ENCODE measurements at places on chromosomes 7 and 10.

DNA sequence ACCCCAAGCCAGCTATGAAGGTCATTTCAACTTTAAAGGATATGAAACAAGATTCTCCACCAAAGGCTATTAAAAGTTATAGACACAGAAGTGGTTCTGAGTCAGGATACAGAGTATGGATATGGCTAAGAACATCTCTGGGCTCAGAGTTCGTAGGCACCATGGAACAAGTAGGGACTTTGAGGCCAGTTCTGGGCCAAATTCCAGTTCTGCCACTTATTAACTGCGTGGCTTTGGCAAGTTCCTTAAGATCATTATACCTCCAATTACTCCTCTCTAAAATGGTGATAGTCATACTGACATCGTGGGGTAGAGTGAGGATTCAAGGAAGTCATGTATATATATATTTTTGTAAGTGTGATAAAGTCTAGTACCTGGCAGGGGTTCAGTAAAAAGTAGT lies 105.8 kb upstream of the NFE2L3 start:
- DNase-seq = no peak

DNA sequence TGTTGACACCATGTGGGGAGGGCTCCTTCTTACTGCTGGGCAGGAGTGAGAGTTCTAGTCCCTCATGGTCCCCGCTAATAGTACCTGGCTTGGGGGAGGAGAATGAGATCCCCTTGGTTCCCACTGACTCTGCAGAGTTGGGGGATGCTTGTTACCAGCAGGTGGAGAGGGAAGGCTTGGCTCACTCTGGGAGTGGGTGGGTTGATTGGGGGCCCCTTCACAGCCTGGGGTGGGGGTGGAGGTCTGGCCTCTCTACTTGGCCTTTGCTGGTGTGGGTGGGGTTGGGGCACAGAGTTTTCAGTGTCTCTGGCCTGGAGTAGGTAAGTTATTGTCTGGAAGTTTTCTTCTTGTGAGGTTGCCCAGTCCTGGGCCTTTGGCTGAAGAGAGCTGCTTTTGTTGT lies 31.9 kb downstream of the ADCY1 start:
- no peak for DNase-seq

GRCh38 chr7:30134611-30135300 lies at the start of gene MTURN:
Gene MTURN, plus strand, starts transcription at chr7:30134986. Its CDS starts 151 bp downstream, at chr7:30135137.
- DNase-seq = no peak

DNA sequence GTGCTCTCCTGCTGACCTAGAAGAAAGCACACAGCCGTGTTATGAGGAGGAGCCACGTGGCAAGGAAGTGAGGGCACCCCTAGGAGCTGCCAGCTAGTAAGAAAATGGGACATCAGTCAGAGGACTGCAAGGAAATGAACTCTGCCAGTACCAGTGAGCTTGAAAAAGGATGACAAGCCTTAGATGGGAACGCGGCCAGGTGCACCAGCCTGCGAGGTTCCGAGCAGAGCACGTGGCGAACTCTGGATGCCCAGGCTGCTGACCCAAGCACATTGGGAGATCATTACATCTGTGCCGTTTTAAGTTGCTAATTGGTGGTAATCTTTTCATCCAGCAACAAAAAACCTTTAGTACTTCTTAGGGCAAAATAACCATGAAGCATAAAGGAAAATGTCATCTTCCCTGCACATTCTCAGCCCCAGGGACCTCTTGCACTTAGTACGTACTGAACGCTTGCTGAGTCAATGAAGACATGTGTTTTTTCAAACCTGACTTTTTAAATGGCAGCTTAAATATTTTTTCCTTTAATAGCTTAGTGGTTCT lies 69.4 kb downstream of the AMZ1 start:
- DNase-seq = no peak

- no peak for DNase-seq
Measured at GRCh38 chr7:25359471-25360059, 131.3 kb upstream of the NPVF start.

DNA sequence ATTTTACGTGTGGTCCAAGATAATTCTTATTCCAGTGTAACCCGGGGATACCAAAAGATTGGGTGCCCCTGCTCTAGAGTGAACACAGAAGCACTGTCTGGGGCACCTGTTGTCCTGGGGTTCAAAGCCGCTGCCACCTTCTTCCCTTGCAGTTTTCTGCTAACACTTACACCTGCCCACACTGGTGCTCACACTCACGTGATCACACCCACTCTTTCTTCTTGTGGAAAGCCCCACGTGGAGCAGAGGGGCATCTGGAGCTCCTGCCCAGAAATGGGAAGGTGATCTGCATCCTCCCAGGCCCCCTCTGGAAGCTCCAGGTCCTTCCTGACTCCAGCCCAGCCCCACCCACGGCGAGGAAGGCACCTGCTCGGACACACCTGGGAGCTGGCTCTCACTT lies 42.9 kb downstream of the PTPRN2 start:
- no peak for DNase-seq

GRCh38 chr7:88452646-88453045 lies 146.0 kb upstream of the STEAP4 start:
- DNase-seq = no peak

- DNase-seq = no peak
Measured at GRCh38 chr7:2358968-2359527, 4.4 kb downstream of the EIF3B start.

DNA sequence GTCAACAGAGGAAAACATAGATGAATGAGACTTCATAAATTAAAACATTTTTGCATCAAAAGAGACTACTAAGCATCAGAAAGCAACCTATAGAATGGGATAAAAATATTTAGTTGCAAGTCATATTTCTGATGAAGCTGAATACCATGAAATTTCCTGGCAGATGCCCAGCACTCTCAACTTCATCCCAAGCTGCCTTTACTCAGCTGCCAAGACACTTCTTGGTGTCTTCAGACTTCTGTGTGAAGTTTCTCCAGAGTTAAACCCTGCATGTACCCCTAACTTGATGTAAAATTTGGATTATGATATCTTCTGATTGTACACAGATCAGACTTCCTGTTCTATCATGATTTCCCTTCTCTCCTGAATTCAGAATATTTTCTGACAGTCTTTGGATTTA lies 73.2 kb downstream of the AKR1C4 start:
- no peak for DNase-seq

- DNase-seq = no peak
Measured at GRCh38 chr10:42962902-42963231, 114.0 kb upstream of the RET start.

GRCh38 chr7:77734659-77735421 lies 38.6 kb downstream of the RSBN1L start:
- no peak for DNase-seq

GRCh38 chr10:49652421-49653272 lies 26.8 kb upstream of the C10orf53 start:
- DNase-seq = no peak

- no peak for DNase-seq
Measured at GRCh38 chr7:39336442-39336841, 229.8 kb upstream of the YAE1 start.

DNA sequence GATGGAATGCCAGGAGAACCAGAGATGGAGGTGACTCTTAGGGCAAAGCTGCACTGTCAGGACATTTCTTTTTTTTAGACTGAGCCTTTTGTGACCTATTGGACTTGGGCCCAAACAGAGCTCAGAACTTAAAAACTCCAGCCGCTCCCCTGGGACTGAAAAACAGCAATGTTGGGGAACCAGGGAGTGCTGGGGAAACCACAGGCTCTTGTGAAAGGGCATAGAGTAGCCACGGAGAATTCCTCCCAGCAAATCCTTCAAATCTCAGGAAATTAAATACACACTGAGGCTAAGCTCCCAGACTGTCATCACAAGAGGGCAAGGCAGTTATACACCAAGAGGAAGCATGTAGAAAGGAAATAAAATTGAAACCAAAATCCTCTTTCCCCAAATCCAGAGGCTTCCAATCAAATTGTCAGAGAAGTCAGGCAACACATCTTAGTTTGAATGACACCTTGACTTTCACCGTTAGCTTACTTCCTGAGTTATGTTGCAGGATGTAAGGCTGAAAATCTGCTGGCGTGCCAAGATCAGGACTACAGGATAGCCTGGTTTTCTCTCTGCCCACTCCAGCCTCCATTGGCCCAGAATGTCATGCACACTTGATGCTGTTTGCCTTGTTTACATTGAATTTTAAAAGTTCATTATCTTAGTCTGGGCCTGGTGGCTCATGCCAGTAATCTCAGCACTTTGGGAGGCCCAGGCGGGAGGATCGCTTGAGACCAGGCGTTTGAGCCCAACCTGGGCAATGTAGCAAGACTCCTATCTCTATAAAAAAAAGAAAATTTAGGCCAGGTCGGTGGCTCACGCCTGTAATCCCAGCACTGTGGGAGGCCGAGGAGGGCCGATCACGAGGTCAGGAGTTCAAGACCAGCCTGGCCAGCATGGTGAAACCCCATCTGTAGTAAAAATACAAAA lies 2.6 kb upstream of the RFC2 start:
- DNase-seq = no peak

DNA sequence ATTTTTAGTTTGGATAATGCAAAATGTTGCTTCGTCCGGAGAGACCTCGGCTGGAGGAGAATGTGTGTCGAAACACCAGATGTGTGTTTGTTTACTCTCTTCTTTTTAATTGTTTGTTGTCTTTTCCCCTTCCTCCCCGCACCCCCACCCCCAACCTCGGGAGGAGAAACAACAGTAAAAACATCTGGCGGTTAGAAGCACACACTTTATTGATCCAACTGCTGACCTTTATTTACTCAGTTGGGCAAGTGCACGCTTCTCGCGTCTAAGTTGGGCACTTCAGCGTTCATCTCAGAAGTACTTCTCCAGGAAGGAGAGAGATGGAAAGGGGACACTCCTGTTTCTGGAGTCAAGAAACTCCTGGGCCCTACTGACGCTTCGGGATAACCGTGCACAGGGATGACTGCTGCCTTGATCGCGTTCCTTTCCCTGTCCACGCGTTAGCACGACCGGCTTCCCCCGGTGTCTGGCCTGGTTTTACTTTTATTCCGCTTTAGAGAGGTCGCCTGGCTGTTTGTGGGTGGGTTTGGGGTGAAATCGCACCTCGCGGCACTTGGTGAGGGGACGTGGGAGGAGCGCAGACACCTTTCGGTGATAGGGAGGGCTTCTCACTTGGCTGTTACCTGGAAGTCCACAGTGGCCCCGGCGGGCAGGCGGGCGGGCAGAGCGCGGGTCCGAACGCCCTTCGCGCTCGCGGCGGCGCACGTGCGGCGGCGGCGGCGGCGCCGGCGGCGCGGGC lies 168.3 kb upstream of the PPP1R3A start:
- DNase-seq = no peak

- no peak for DNase-seq
Measured at GRCh38 chr10:71374481-71375233, 22.1 kb upstream of the CDH23 start.

GRCh38 chr10:20963056-20963455 lies 65.9 kb upstream of the NEBL start:
- DNase-seq = no peak

DNA sequence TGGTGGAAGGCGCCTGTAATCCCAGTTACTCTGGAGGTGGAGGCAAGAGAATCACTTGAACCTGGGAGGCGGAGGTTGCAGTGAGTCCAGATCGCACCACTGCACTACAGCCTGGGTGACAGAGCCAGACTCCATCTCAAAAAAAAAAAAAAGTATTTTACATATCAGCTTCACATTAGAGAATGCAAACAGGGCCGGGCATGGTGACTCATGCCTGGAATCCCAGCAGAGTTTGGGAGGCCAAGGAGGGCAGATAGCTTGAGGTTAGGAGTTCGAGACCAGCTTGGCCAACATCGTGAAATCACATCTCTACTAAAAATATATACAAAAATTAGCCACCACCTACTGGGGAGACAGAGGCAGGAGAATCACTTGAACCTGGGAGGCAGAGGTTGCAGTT lies 31.6 kb downstream of the USP54 start:
- DNase-seq = no peak

GRCh38 chr10:129544205-129545202 lies 77.5 kb downstream of the MGMT start:
- DNase-seq = no peak

GRCh38 chr7:25979605-25980004 lies 172.4 kb upstream of the NFE2L3 start:
- no peak for DNase-seq

DNA sequence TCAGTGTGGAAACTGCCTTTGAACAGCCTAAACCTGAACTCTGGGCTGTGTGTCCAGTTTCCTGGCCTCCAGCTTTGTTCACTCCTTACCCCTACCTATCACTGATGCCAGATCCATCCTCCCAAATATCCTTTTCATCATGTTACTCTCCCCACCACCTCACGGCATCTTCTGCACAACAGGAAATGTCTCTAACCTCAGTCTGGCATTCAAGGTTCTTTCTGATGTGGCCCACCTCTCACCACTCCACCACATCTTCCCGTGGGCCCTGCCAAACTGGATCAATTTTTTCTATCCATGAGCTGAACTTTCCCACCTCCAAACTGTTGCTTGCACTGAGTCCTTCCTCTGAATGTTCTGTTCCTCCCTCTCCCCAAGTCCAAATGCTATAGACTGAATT lies 35.8 kb upstream of the MAP3K8 start:
- DNase-seq = no peak

GRCh38 chr10:46216003-46216634 lies 70.7 kb upstream of the ANTXRL start:
- DNase-seq = no peak

DNA sequence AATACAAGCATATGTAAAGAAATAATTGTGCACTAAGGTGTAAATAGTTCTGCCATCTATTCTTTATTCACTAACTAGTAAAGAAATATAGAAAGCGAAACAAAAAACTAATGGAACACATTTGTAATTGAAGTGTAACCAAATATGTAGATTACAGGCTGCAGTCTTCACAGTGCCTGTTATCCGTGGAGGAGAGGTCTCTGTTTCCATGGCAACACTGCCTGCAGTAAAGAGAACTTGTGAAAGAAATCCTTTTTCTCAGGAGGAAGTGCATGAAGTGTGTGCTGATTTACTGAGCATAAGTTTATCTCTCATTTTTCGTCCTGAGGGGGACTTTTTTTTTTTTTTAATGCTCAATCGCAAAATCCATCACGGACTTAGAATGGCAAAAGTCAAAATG lies 102.5 kb downstream of the APBB1IP start:
- DNase-seq = no peak

DNA sequence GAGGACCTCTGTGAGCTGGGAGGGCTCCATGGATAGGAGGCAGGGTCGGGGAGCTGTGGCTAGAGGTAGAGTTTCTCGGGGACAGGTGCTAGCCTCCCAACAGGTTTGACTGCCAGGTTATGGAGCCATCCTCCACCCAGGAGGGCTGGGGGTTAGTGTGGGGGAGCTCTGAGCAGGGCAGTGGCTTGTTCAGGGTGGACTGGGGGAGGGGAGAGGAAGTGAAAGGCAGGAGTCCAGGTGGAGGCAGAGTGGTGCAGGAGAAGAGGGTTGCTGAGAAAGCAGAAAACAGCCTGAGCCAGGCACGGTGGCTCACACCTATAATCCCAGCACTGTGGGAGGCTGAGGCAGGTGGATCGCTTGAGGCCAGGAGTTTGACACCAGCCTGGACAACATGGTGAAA lies 40.5 kb upstream of the HSPB1 start:
- DNase-seq = no peak

DNA sequence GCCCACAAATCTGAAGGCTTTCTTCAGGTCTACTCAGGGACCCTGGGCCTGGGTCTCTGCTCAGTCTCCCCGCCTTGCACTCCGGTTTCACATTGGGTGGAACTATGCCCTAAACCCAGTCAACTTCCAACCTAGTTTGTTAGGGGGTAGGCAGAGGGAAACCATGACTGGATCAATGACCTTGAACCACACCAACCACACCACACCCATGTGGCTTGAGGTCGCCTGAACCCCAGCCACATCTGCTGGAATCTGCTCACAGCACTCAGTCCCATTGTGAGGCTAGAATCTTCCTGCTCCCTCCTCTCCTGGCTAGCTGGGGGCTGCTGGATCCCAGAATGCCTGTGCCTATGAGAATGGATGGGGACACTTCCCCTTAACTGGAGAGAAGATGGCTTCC lies 17.9 kb downstream of the RFC2 start:
- no peak for DNase-seq
